ENCODE measurements at places on chromosomes 6 and 20. TPM values are rescaled to one million over a fixed set of nuclear protein-coding genes. Genes with fewer than 3 reads are reported as not detected.

The DPPA5 gene
- total RNA-seq = not detected

The C20orf141 gene
- not detected for total RNA-seq

The DEFB124 gene
- not detected for total RNA-seq

The SOBP gene
- total RNA-seq = 1.0 TPM

All from epithelial cell of alveolus of lung (primary cell).